Fibroblast of skin of abdomen (primary cell): ENCODE measurements at places on chromosomes 3 and 15.

GRCh38 chr15:56963126-56963525, 44.7 kb downstream of the TCF12 start:
- DNase-seq: peak; percentile 42

DNA sequence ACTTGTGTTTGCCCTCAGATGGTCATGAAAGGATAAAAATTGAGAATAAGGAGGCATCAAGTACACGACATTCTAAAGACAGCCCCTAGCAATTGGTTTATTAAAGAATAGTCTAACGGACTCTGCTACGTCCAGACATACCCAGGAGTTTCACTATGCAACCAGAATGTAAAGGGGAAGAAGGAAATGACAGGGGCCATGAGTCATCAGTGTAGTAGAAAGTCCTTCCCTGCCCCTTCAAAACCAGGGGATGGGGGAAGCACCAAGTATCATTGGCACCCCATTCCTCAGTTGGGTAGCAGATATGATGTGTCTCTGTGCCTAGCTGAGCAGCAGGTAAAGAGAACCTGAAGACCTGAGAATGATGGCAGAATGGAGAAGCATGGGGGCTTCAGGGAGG, 367.4 kb downstream of the IL20RB start:
- no peak for DNase-seq

DNA sequence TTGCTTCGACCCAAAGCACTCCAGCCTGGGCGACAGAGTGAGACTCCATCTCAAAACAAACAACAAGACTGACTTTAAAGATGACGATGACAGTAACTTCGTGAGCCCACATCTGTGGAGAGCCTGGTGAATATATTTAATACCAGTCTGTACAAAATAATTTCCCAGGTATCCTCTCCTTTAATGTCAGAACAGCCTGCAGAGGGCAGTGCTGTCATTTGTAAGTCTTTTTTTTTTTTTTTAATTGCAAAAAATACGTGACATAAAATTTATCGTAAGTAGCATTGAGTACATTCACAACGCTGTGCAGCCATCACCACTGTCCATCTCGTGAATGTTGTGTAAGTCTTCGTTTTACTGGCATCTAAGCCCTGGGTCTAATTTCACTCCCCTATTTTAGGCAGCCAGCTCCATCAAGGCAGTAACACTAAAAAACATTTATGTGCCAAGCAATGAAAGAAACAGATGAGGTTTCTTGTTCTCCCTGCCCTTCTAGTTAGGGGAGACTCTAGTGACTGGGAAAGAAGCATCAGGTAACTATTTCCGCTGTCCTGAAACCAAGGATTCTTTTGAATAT, 1.4 kb downstream of the HTD2 start:
- DNase-seq: peak; percentile 64

DNA sequence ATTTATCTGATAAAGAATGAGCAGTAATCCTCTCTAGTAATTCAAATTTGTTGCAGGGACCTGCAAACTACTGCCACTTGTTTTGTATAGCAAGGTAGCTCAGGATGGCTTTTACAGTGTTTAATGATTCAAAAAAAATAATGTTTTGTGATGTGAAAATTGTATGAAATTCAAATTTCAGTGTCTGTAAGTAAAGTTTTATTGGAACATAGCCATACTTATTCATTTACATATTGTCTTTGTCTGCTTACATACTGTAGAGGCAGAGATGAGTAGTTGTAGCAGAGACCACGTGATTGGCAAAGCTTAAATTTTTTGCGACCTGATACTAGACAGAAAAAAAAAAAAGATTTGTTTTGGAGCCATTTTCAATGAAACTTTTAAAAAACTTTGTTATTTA, 6.5 kb upstream of the UTS2B start:
- no peak for DNase-seq

DNA sequence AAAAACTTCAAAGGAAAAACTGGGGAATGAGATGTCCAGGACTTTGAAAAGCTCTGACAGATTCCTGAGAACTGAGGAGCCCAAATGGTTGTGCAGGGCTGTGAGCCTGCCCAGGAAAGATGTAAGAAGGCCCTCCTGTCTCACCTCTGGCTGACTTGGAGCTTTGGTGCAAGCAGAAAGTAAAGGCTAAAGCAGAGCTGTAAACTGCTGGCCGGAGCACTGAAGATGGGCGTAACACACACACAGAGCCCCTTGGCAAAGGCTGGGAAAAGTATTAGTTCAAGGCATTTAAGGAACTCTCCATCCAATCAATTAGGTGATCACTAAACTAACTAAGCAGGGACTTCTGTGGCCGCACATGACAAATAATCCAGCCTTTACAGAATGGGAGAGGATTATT, 144.1 kb upstream of the HACD2 start:
- no peak for DNase-seq

DNA sequence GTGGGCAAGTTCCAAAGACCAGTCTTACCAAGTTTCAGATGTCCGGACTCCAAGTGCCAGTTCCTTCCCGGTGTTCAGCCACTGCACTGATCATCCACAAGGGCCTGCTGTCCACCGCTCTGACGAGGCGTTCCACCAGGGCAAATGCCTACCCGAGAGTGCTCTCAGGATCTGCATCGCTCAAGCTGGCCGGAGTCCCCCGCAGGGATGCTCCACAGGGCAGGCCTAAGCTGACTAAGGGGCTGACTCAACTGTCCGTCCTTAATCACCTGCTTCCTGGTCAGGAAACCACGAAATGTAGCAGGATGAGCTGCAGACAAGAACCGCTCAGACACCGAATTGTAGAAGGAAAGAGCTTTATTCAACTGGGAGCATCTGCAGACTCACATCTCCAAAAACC, 341.6 kb downstream of the KCNH8 start:
- no peak for DNase-seq

DNA sequence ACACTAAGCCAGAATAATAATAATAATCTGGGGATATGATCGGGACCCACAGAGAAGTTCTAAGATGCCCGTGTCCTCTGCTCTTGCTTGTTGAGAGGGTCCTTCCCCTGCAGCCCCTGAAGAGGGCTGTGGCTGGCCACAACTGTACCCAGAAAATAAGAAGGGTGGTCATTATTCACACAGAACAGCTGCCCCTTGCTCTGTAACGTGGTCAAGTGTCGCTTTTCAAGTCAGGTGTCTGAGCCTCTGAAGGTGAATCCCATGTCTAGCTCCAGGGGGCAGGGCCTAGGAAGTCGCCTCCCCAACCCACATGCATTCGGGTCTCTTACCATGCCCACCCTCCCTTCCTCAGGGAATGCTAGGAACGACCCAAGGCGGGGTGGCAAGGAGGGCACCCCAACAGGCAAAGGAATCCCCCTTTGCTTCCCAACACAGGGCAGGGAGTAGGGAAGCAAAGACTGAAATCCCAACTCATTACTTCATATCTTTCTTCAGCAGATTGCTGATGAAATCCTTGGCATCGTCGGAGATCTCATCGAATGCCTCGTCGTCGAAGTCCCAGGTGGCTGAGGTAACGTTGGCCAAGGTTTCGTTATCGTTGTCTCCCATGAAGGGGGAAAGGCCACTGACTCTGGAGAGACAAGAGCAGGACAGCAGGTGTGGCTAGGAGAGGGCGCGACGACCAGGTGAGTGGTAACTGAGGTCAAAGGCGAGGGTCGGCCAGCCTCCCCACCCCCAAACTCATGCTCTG, 44.3 kb upstream of the HACD2 start:
- DNase-seq: no peak

DNA sequence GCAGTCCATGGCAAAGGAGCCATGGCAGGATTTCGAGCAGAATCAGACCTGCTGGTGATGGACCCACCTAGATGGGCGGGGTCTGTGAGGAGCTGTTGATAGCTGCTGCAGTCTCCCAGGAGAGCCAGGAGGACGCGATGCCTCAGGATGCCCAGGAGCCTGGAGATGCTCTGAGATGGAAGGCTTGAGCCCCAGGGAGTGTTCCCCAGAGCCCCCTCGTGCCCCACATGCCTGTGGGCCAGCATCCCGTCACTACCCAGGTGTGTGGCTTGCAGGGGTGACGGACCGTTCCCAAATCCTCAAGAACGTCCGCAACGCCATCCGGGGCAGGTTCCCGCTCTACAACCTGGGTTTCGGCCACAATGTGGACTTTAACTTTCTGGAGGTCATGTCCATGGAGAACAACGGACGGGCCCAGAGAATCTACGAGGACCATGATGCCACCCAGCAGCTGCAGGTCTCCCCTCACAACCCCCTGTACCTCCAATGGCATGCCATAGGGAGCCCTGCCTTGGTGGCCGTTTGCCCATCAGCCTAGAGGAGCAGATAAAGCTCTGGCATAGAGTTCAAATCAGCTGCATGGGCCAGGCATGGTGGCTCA, 6.7 kb downstream of the ITIH1 start:
- DNase-seq: no peak

DNA sequence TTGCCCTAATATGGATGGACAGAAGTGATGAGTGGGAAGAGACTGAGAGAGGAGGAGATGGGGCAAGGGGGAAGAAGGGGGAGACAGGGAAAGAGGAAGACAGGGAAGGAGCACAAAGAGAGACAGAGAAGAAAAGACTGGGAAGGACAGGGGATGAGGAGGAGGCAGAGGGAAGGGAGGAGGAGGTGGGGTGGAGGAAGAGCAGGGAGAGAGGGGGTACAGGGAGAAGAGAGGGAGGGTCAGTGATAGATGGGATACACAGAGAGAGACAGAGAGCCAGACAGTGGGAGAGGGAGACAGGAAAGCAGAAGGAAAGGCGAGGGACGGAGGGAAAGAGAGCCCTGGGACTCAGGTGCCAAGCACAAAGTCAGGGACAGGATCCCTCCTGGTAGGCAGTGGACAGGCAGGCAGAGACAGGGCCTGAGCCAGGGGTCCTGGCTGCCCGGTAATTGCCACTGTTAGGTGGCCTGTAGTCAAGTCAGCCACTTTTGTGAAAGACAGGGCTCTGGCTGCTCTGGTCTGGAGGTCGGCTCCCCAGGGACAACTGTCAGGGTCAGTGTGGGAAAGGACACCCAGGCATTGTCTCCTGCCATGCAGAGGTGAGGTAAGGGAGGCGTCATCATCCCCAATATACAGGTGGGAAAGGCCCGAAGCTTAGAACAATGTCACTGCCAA, 9.8 kb downstream of the VILL start:
- no peak for DNase-seq

DNA sequence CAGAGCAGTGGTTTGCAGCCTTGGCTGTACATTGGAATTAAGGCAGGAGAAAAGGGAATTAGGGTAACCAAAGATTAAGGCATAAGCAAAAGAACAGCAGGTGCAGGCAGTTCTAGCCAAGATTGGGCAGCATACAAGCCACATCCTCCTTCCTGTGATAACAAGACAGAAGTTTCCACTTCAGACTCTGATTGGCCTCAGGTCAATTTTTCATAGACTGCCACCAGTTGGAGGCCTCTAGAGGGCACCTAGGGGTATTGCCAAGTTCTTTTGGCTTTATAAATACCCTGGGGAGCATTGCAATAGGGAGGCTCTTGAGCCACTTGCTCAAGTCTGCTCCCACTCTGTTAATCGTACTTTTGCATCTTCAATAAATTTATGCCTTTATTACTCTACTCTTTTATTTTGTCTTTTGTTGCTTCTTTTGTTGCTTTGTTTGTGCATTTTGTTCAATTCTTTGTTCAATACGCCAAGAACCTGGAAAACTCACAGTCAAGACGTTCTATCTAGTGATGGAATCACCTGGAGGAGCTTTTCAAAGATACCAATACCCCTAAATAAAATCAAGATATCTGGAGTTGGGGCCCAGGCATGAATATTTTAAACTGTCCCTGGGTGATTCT, 32.2 kb upstream of the FMN1 start:
- DNase-seq: peak; percentile 24

DNA sequence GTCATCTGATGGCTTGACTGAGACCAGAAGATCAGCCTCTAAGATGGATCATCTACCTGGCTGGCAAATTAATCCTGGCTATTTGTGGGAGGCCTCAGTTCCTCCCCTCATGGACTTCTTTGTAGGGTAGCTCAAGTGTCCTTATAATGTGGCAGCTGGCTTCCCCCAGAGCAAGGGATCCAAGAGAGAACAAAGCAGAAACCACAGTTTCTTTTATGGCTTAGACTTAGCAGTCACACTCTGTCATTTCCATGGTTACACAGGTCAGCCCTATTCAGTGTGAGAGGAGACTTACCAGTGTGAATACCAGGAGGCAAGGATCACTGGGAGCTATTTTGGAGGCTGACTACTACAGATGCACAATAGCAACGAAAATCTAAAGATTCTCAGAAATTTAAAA, 15.3 kb upstream of the ARL14 start:
- no peak for DNase-seq

DNA sequence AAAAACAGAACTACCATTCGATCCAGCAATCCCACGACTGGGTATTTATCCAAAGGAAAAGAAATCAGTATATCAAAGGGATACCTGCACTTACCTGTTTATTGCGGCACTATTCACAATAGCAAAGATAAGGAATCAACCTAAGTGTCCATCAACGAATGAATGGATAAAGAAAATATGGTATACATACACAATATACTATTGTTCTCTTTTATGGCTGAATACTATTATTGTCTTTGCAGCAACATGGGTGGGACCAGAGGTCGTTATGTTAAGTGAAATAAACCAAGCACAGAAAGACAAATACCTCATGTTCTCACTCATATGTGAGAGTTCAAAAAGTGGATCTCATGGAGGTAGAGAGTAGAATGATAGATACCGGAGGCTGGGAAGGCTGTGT, 118.3 kb upstream of the FAM3D start:
- no peak for DNase-seq

DNA sequence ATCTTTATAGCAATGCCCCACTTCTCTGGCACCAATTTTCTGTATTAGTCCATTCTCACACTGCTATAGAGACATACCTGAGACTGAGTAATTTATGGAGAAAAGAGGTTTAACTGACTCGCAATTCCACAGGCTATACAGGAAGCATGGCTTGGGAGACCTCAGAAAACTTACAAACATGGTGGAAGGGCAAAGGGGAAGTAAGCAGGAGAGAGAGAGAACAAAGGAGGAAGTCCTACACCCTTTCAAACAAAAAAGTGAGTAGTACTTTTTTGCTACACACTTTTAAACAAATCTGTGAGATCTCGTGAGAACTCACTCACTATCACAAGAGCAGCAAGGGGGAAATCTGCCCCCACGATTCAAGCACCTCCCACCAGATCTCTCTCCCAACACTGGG, 67.8 kb upstream of the ZBED2 start:
- no peak for DNase-seq

DNA sequence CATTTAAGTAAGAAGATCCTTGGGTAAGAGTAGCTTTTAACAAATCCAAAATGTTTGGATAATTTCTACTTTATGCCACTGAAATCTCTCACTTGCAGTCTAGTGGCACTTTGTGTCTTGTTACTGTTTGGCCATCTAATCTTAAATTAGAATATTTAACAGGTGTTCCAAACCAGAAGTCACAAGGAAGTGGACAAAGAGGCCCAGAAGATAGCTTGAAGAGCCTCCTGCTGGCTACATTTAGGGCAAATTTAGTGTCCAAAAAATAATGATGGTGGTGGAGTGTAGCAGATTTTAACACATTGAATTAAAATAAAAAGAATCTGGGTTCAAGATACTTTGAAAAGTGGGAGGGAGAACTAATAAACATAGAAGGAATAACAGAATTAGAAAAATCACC, 172.2 kb downstream of the GHSR start:
- no peak for DNase-seq

GRCh38 chr3:37443363-37444035, 269.1 kb upstream of the LRRFIP2 start:
- DNase-seq: no peak

- no peak for DNase-seq
These were observed 11.6 kb upstream of the BAHD1 start for GRCh38 chr15:40429068-40429710.
